D721Med (cell line): ENCODE measurements at places on chromosomes 4 and X.

GRCh38 chrX:145825896-145826295 lies 8.3 kb downstream of the SLITRK2 start:
- DNase-seq, result no peak

DNA sequence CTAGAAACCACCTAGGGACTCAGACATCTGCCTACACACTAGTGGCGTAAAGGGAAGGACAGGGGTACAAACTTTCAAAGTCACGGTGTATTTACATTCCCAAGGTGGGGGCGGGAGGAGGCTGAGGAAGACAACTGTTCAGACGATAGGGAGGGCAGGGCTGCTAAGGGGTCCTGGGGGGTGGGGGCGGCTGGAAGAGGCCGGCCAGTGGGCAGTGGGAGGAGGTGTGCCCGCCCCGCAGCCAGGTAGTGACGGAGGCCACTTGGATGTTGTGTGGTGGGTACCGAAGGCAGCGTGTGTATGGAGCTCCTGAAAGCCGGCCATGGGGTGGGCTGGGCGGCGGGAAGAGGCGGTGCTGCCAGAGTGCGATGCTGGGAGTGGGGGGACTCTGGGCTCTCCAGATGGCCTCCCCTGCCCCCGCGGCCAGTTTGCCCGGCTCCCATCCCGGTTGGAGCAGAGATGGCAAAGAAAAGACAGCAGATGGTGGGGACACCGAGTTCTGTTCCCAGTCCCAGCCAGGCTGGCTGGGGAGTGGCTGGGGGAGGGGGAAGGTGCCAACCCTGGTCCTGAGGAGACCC lies 24.2 kb downstream of the L1CAM start:
- no peak for DNase-seq

- DNase-seq, result no peak
Measured at GRCh38 chrX:137366018-137366633, 199.8 kb upstream of the ZIC3 start.

- DNase-seq, result no peak
Measured at GRCh38 chr4:95956094-95956493, 116.2 kb downstream of the PDHA2 start.

DNA sequence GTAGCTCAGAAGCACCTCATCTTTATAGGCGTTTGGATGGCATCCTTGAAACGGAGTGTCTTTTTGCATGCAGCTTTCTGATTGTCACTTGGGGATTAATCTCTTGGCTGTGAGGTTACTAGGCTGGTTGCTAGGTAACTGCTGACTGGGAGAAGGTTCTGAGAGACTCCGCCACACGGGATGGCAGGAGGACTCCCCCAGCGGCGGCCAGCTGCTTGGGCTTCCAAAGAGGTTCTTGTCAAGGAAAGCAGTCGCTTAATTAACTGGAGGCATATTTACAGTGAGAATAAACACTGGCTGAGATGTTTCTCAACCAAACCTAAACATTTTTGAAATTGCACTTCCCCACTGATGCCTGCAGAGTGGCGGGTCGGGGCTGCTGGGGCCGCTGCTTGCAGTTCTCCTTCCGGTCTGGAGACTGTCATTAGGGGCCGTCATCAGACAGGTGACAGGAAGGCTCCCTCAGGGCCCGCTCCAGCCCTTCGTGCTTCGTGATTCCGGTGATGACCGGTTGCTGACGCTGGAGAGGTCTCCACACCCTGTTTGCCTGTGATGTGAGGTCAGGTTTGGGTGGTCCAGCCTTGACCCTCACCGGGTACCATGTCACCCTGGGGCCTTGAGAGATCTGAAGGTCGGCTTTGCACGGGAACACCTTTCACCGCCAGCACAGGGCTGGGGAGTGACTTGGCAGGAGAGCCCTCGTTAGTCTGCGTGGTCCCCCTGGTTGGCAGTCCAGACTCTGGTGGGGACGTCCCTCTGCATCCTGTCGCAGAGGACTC lies 9.1 kb downstream of the NSG1 start:
- DNase-seq, result peak; percentile 56

GRCh38 chr4:184503869-184504300 lies 29.5 kb upstream of the IRF2 start:
- DNase-seq, result no peak

- no peak for DNase-seq
Measured at GRCh38 chr4:71807469-71807868, 23.6 kb upstream of the GC start.

DNA sequence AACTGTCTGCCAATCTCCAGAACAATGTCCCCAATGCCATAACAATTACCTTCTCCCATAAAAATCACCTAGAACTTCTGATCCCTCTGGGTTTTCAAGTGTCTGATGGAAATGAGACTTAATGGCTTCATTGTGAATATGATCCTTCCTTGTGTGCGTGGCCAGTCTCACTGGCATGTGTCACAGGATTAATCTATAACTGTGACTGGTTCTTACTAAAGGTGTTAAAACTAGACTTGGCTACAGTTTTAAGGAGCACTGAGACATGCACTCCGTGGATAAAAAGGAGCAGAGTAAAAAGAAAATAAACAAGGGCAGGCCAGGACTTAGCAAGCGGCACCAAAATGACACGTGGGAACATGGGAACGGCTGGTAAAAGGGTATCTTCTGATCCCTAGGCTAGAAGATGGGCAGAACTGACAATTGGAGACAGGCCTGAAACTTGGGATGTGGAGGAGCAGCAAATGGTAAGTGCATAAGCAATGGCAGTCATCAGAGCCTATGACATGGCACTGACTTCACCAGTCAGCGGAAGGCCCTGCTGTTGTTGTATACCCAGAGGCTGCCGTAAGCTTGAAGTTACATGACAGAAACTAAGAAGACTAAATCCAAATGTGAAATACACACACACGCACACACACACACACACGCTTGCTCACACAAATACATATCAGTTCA lies 256.6 kb upstream of the NOCT start:
- DNase-seq, result no peak

DNA sequence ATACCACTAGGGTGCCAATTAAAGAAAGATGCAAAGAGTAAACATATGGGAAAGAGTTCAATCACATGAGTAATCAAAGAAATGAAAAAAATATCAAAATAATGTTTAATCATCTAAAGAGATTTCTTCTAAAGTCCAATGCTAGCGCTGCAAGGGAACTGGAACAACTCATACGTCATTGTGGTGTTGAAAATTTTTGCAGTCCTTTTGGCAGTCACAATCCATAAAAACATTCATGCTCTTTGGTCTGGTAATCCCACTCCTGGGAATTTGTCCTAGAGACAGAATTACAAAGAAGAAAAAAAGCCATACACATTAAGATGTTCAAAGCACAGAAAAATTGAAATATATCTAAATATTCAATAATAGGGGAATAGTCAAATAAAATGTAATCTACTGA lies 4.6 kb downstream of the P2RY4 start:
- no peak for DNase-seq

DNA sequence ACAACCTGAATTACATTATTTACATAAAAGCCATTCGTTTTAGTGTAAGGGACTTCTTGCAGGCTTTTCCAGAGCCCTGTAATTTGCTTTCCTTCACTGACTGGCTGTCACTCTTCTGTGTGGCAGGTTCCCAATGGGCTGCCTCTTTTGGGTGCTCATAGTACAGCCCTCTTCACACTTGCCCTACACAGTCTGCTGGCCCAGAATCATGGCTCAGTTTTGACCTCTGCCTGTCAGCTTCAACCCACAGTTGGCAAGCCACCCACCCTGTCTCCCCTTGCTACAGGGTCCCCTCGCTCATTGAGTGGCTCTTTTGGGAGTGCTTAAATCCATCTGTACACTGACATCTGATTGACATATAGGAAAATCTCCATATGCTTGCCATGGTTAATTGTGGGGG lies 97.9 kb downstream of the GBA3 start:
- no peak for DNase-seq

GRCh38 chr4:135277068-135277979 lies 1075.7 kb upstream of the PABPC4L start:
- no peak for DNase-seq

DNA sequence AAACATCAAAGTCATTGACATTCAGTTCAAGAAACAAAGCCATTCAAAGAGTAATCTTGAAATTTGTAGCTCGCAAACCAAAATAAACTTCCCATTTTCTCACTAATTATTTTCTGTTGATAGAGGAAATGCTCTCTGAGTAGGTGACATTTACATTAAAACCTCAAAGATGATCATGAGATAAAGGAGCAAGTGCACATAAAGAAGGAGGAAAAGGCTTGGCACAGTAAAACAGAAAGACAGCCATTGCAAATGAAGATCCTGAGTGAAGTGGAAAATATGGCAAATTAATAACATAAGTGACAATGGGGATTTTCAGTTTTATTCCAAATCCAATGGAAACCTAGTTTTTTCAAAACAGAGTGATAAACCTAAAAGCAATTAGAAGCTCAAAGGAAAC lies 2320.8 kb downstream of the ARAP2 start:
- no peak for DNase-seq

- DNase-seq, result no peak
Measured at GRCh38 chr4:111707491-111707890, 437.8 kb upstream of the FAM241A start.

DNA sequence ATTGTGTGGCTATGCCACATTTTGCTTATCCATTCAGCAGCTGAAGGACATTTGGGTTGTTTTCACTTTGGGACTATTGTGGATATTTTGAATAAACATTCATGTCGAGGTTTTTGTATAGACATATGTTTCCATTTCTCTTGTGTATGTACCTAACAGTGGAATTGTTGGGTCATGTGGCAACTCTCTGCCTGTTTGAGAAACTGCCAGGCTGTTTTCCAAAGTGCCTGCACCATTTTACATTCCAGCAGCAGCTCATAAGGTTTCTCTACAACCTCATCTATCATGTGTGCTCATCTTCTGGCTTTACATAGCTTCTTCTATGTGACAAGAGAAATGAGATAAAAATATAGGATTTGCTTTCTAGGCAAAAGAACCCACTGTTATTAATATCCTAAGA lies 29.5 kb upstream of the TSPAN5 start:
- no peak for DNase-seq

- DNase-seq, result no peak
Measured at GRCh38 chrX:118965395-118965794, 9.0 kb upstream of the LONRF3 start.

DNA sequence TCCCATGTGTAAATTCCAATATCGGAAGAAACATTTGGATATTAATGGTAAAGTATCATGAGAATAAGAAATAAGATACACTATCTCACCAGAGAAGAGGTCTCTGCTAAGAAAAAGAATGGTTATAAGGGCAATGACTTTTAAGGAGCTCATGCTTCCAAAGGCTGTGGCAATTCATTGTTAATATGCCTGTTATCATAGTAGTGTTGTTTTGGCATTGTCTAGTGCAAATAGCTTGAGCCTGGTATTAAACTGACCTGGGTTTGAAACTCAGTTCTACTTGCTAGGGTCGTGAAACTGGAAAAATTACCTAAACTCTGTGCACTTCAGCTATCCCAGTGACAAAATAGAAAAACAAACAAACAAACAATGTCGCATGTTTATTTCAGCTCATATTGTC lies 8.8 kb downstream of the HPGDS start:
- DNase-seq, result no peak

- no peak for DNase-seq
Measured at GRCh38 chrX:17160975-17161374, 214.0 kb upstream of the NHS start.

- DNase-seq, result no peak
Measured at GRCh38 chr4:93199492-93199891, 629.1 kb upstream of the ATOH1 start.

GRCh38 chr4:15805583-15806517 lies 27.7 kb downstream of the CD38 start:
- no peak for DNase-seq

DNA sequence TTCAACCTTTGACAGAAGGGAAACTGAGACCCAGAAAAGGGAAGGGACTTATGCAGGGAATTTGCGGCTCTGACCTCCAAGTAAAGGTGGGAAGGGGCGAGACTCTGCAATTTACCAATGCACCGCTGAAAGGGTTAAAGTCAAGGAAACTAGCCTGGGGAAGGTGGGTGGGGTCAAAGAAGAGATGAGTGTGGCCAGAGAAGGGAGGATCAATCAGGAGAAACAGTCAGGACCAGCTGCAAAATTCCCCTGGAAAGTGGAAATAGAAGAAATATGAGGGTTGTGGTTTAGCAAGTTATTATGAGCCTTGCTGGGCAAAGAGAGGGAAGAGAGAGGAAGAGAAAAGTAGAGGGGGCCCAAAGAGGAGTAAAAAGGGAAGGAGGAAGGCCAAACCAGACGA lies 30.5 kb downstream of the STARD8 start:
- DNase-seq, result no peak

DNA sequence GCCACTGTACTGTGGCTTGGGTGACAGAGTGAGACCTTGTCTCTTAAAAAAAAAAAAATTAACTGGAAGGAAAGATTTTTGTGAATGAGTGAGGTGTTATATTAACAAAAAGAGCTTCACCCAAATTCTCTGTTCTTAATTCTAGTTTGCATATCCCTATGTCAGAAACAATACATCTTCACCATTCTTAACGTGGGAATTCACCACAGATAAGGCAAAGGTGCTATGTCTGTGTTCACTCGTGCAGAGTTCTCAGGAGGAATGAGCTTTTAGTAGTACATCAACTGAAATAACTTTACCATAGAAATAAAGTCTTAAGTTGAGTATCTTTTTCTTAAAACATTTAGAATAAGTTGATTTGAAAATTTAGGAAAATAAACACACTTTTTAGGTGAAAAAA lies 135.1 kb downstream of the RAPGEF2 start:
- DNase-seq, result no peak

DNA sequence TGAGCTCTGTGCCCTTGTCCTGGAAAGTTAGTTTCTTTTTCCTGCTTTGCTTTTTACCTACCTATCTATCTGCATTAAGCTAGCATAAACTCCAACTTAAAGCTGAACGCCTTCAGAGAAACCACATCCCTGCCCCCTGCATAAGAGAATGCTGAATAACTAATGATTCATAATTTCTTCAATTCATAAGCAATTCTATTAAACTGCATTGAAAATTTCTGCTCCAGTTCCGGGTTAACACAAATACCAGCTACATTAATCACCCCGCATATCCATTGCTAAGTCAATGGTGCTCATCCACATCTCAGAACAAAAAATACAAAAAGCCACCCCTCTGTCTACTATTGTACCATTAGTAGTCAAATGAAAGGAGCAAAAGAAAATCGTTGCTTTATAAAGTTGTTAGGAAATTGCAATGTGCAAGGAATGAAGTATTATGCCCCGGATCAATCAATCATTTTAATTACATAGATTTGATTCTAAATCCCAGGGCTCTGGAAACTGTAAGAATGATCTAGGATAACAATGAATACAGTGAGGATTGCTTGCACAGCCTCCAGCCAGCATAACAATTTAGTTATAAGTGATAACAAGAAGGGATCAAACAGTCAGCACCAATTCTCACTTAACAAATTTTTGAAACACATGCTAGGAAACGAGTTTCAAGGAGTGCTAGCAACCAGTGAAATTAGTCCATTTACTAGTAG lies 106.8 kb downstream of the ELOVL6 start:
- DNase-seq, result no peak

- DNase-seq, result no peak
Measured at GRCh38 chr4:30380404-30380998, 339.7 kb upstream of the PCDH7 start.

- DNase-seq, result no peak
Measured at GRCh38 chr4:40196272-40196671, 559 bp upstream of the RHOH start.

DNA sequence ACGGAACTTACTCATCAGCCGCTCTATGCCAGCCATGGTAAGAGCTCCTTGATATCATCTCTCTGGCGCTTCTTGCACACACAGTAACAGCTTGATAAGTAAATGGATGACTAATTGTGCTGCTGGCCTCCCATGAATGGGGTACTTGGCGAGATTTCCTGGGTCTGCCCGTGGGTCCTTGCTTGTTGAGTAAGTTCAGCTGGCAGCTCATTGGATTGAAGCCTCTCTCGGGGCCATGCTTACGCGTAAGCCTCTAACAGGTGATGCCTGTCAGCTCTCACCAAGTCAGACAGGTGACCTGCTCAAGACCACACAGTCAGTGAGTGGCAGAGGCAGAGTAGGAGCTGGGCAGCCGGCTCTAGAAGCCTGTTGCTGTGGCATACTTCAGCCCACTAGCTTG lies 7.7 kb downstream of the NSG1 start:
- DNase-seq, result no peak
